ENCODE measurements at places on chromosomes 3 and 15. TPM values are rescaled to one million over a fixed set of nuclear protein-coding genes. Genes with fewer than 3 reads are reported as not detected.

Gene TMEM108
- polyA plus RNA-seq, result not detected

Gene CADM2
- polyA plus RNA-seq, result not detected

Gene ACP3
- 33.9 TPM for polyA plus RNA-seq

Gene SGO1
- polyA plus RNA-seq, result 0.07 TPM

DNA sequence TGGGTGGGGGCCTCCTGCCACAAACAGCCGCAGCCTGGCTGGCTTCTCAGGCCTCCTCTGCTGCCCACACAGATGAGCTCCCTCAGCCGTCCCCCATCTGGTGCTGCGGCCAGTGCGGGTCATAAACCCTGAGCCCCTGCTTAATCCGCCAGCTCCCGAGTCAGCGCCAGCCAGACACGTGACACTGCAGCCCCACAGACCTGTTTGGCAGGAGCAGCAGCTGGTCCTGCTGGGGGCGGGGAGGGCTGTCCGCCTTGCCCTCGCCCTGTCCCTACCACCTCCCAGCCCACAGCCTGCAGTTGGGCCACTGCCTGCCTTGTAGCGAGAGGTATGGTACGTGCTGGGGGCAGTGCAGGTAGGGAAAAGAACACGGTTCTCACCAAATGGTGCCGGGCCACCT lies 86.2 kb downstream of the IQSEC1 start:
- H3K4me1 ChIP-seq, result peaks cover 19% of the 10 kb centered on the region
- H3K36me3 ChIP-seq, result peaks cover 89% of the 10 kb centered on the region
- H3K4me3 ChIP-seq, result no peak overlapping the region
- H3K27ac ChIP-seq, result no peak overlapping the region

- no peak for DNase-seq
- no peaks in the 10 kb centered on the region for H3K4me1 ChIP-seq
- H3K36me3 ChIP-seq, result no peaks in the 10 kb centered on the region
- H3K27me3 ChIP-seq, result no peaks in the 10 kb centered on the region
- H3K27ac ChIP-seq, result no peak overlapping the region
Measured at GRCh38 chr3:55796533-55796932, 309.4 kb upstream of the WNT5A start.

DNA sequence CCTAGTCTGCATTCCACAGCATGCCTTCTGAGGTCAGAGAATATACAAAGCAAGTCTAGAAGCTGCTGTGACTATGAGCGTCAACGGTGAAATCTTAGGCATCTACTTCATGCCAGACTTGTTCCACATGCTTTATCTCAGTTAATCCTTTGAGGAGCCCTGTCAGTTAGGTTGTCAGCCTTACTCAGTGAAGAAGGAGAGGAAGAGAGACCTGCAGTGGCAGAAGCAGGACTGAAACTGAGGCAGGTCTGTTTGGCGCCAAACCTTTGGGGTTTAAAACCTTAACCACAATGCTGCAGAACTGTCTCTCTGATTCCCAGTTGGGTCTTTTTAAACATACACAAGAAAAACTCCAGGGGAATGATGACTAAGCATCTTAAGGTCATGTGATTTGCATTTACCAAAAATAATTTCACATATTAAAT lies 139.0 kb upstream of the LIPC start:
- no peaks in the 10 kb centered on the region for H3K36me3 ChIP-seq
- no peak for DNase-seq
- no peaks in the 10 kb centered on the region for H3K4me1 ChIP-seq
- H3K27me3 ChIP-seq, result no peaks in the 10 kb centered on the region

DNA sequence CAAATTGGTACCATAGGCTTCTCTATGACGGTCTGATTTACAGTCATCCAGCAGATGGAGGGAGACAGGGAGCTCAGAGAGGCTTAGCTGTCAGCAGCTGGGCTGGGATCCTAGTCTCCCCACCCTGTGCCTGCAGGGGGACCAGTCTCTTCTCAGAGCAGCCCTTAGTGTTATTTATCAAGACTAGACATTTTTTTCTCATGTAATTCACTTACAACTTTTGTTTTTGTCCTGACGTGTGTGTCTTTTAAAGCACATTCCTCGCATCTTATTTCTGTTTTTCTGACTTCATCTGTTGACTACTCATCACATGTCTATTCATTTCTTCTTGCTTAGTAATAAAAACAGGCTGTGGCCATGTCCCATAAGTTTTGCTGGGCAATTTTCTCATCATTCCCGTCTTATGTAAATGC lies 116.1 kb downstream of the KLF13 start:
- no peaks in the 10 kb centered on the region for H3K27me3 ChIP-seq
- no peak overlapping the region for H3K27ac ChIP-seq
- H3K36me3 ChIP-seq, result no peaks in the 10 kb centered on the region
- no peak overlapping the region for H3K4me3 ChIP-seq
- no peak for DNase-seq
